Vein endothelial cell (primary cell): ENCODE measurements at places on chromosomes 3 and 15. TPM values are rescaled to one million over a fixed set of nuclear protein-coding genes. Genes with fewer than 3 reads are reported as not detected.

The CAMK2N2 gene
- total RNA-seq: not detected in 2 replicates

The FAM43A gene
- 236 and 304 TPM in 2 replicates for total RNA-seq

The SERPINI1 gene
- 0.33 and 1.1 TPM in 2 replicates for total RNA-seq

The LMAN1L gene
- total RNA-seq: not detected in 2 replicates

The CKMT1B gene
- total RNA-seq: not detected in 2 replicates

The CILP gene
- total RNA-seq: not detected in 2 replicates

The GORASP1 gene
- total RNA-seq: 65.7 and 66.9 TPM in 2 replicates

The CACNA2D3 gene
- total RNA-seq: not detected in 2 replicates

The TP63 gene
- not detected in 2 replicates for total RNA-seq

The SPCS1 gene
- total RNA-seq: 51.9 and 57.1 TPM in 2 replicates

The ARRDC4 gene
- 1.3 and 3.6 TPM in 2 replicates for total RNA-seq

The ACVR2B gene
- 3.6 and 4.0 TPM in 2 replicates for total RNA-seq

The SERPINI2 gene
- not detected in 2 replicates for total RNA-seq

The CCDC51 gene
- total RNA-seq: 11.8 and 13.3 TPM in 2 replicates

The SOX14 gene
- not detected in 2 replicates for total RNA-seq

The RBM15B gene
- 45.8 and 64.0 TPM in 2 replicates for total RNA-seq

The FBXL2 gene
- 23.2 and 30.7 TPM in 2 replicates for total RNA-seq

The KIF9 gene
- total RNA-seq: 10.1 and 14.8 TPM in 2 replicates

The GPR62 gene
- under 0.01 and 0.10 TPM in 2 replicates for total RNA-seq

The IL17RE gene
- total RNA-seq: 0.33 and 0.57 TPM in 2 replicates

The C3orf85 gene
- total RNA-seq: not detected in 2 replicates

The SH2D7 gene
- not detected in 2 replicates for total RNA-seq

The GOLGA8S gene
- not detected in 2 replicates for total RNA-seq

The OR5K2 gene
- total RNA-seq: not detected in 2 replicates

The STT3B gene
- 141 and 174 TPM in 2 replicates for total RNA-seq

The ADGRG7 gene
- total RNA-seq: not detected in 2 replicates

The LYSMD2 gene
- total RNA-seq: 11.4 and 13.2 TPM in 2 replicates

The LRRC15 gene
- under 0.01 TPM in 1 of 2 replicates, not detected in the other for total RNA-seq

The INKA1 gene
- 9.6 and 15.4 TPM in 2 replicates for total RNA-seq

The SNAP23 gene
- total RNA-seq: 170 and 193 TPM in 2 replicates

The IMP3 gene
- total RNA-seq: 64.3 and 94.0 TPM in 2 replicates

The NOX5 gene
- 0.33 TPM in 1 of 2 replicates, not detected in the other for total RNA-seq

The TBC1D5 gene
- 85.3 and 93.8 TPM in 2 replicates for total RNA-seq

The FRMD5 gene
- total RNA-seq: 8.6 and 12.7 TPM in 2 replicates

The FMN1 gene
- 0.10 and 0.33 TPM in 2 replicates for total RNA-seq

The PRICKLE2 gene
- total RNA-seq: 2.0 and 3.8 TPM in 2 replicates

The ZBBX gene
- under 0.01 TPM in 1 of 2 replicates, not detected in the other for total RNA-seq

The C2CD4A gene
- 0.98 and 1.2 TPM in 2 replicates for total RNA-seq

The CHMP2B gene
- 29.1 and 31.8 TPM in 2 replicates for total RNA-seq

The CYP11A1 gene
- total RNA-seq: 0.10 TPM in 1 of 2 replicates, not detected in the other

The KLHL6 gene
- 11.7 and 15.4 TPM in 2 replicates for total RNA-seq

The SENP5 gene
- 42.5 and 54.0 TPM in 2 replicates for total RNA-seq

The SUCNR1 gene
- 0.10 TPM in 1 of 2 replicates, not detected in the other for total RNA-seq

The CLDN18 gene
- not detected in 2 replicates for total RNA-seq

The CD200R1L gene
- not detected in 2 replicates for total RNA-seq

The CPLX3 gene
- not detected in 2 replicates for total RNA-seq

The SLC28A1 gene
- not detected in 2 replicates for total RNA-seq
